ENCODE measurements at places on chromosomes 1 and 21.

GRCh38 chr1:47914218-47914938, 82.8 kb downstream of the TRABD2B start:
- DNase-seq: no peak

DNA sequence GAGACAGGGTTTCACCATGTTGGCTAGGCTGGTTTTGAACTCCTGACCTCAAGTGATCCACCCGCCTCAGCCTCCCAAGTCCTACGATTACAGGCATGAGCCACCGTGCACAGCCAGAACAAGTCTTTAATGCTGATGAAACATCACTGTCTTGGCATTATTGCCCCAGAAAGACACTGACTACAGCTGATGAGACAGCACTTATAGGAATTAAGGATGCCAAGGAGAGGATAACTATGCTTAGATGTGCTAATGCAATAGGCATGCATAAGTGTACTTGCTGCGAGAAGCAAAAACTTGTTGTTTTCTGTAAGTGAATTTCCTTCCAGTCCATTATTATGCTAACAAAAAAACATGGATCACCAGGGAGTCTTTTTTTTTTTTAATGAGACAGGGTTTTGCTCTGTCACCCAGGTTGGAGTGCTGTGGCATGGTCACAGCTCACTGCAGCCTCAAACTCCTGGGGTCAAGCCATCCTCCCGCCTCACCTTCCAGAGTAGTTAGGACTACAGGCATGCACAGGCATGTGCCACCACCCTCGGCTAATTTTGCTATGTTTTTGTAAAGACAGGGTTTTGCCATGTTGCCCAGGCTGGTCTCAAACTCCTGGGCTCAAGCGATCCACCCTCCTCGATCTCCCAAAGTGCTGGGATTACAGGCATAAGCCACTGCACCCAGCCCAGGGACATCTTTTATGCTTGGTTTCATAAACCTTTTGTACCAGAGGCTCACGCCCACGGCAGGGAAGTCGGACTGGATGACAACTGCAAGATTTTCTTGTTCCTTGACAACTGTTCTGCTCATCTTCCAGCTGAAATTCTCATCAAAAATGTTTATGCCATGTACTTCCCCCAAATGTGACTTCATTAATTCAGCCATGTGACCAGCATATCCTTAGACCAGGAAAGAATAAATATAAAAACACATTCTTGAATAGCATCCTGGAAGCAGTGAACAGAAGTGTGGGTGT, 23.1 kb downstream of the RHEX start:
- peak; percentile 58 for DNase-seq

DNA sequence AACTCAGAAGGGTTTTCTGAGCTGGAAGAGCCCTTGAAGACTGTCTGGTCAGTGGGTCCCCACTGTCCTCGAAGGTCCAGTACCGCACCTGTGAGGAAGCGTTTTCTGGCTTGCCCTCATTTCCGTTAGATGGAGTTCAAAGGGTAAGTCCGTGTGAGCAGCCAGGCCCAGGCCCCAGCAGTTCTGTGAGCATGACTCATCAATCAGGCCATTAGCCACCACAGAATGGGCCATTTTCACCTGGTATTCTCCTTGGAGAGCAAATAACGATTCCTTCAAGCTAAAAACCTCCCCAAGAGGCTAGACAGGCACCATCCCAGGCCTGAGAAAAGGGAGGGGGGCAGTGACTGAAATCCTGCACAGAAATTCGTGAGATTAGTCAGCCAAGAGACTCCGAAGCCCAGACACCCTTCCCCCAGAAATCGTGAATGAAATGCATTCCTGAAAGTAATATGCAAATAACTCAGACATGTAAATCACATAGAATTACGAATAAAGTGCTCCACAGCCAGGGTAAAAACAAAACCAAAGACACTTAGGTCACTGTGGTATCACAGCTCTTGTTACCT, 66.0 kb downstream of the BCAR3 start:
- peak; percentile 73 for DNase-seq

GRCh38 chr1:68112835-68113243, 62.4 kb upstream of the DIRAS3 start:
- peak; percentile 35 for DNase-seq

DNA sequence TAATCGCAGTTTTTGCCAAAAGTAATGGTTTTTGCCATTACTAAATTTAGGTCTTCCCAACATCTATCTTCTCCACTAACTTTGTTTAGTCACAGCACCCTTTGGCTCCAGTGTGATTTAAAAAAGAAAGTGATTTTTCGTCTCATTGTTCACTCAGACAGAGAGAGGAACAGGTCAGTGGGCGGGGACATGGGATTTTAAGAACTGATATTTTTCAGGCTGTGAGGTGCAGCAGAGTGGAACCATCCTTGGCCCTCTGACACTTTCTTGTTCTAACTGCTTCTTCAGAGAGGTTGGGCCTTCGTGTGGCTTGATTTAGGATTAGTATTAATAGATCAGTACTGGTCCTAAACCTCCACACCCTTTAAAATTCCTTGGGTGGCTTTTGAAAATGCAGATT, 38.8 kb downstream of the CASQ2 start:
- no peak for DNase-seq

DNA sequence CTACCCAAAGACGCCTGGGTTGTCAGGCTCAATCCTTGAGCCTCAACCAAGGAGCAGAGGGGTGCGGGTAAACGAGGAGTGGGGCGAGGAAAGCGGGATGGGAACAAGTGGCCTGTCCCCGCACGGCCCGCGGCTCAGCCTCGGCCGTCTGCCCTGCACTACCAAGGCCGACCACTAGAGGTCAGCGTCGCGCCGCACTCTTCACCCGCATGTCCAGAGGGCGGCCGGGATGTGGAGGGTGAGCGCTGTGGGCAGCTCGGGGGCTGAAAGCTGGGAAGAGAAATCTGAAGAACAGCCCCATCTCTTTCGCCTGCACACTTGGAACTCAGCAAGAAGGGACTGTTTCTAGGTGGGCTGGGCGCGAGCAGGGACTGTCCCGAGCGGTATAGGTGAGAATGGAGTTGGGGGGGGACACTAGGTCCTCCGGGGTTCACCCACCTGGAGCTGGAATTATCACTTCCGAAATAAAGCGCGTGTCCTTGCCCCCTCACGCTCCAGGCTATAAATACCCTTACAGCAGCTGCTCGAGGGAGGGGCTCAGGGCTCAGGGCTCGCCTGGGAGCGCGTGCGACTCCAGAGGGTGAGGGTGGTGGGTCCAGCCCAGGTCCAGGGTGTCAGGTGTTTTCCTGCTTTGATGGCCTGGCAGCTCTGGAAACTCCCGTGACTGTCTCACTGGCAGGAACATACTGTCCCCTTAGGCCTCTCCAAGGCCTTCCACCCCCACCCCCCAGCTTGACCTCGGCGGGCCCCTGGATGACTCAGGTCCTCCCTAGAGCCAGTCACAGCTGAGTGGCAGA, 9.8 kb downstream of the SLC30A2 start:
- peak; percentile 77 for DNase-seq

DNA sequence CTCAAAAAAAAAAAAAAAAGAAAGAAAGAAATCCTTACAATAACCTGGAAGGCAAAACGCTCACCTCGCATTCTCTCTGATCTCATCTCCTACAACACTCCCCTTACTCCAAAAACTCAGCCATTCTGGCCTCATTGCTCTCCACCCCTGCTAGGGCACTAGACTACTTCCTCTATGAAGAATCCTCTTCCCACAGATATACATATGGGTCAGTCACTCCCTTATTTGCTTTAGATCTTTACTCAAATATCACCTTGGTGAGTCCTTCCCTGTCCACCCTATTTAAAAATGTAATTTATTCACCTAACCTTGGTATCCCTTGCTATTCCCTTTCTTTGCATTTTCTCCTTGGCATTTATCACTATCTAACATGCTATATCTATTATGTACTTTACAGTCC, 24.6 kb upstream of the KIF1B start:
- DNase-seq: no peak

Measured in Caki2 (cell line).